Colonic mucosa (tissue), 4 donors: ENCODE measurements at places on chromosomes 5 and 9. TPM values are rescaled to one million over a fixed set of nuclear protein-coding genes. Genes with fewer than 3 reads are reported as not detected.

GRCh38 chr5:135718151-135718550 is 116.3 kb upstream of the SLC25A48 start:
- no peak for DNase-seq

DNA sequence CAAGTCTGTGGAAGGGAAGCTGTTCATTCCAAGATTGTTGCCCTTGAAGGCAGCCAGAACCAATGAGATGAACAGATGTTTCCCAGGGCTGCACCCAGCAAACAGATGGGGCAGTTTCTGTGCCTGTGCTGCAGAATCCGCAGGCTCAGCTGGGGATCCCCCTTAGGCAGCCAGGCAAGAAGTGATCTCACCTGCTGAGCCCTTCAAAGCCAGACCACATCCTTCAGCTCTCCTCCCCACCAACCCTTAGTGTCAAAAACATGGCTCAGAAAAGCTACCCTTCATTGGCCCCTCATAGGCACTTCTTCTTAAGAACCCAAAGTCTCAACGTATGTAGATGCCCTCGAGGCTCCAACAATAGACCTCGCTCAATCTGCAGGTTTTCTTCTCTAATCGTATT is 626.7 kb downstream of the CCDC171 start:
- no peak for DNase-seq

Gene DEPDC1B
- 25.1 TPM for total RNA-seq

DNA sequence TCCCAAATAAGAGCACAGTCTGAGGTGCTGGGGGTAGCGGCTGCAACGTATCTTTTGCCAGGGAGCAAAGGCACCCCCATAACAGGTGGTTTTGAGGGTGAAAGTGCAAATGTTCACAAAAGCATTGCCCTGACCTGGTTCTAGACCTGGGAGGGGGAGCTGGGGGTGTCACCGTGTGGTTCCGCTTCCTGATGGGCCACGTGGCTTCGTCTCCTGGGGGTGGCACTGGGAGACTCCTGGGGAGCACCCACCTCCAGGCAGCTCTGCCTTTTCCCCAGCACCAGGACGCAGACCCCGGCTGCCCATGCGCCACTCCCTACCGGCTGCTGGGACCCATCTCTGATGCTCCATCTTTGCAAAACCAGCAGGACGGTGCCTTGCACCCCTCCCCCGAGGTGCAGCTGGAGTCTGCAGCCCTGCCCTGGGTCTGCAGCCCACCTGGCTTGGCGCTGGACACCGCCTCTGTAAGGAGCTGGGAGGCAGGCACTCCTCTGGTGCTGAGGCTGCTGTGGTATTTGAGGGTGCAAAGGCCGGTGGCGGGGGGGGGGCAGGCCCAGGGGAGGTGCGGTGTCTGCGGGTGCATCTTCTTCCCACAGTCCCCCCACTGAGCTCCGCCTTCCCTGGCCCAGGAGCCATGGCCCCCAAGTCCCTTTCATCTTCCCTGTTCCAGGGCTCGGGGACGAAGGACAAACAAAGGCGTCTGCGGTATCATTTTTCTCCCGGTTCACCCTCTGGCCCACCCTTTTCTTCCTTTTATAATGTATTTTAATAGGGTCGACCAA is 29.8 kb upstream of the RXRA start:
- no peak for DNase-seq

DNA sequence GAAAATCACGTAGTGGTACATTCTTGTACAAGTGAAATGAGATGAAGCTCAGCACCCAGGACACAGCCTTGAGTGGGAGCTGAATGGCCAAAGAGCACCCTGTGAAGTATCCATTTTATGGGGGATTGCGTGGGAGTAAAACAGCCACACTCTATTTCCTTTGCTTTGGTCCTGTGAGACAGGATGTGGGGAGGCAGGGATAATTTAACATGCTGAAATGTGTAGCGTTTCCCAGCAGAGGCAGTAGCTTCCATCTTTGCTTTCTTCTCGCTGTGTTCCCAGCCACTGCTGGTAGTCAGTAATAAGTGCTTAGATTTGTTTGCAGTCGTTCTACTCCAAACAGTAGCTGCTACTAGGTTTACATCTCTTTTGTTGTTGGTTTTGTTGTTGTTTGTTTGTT is 4.4 kb downstream of the IL31RA start:
- no peak for DNase-seq

Gene ORM2
- not detected for total RNA-seq

GRCh38 chr9:106111039-106111730 is 416.8 kb downstream of the TMEM38B start:
- DNase-seq, result no peak

DNA sequence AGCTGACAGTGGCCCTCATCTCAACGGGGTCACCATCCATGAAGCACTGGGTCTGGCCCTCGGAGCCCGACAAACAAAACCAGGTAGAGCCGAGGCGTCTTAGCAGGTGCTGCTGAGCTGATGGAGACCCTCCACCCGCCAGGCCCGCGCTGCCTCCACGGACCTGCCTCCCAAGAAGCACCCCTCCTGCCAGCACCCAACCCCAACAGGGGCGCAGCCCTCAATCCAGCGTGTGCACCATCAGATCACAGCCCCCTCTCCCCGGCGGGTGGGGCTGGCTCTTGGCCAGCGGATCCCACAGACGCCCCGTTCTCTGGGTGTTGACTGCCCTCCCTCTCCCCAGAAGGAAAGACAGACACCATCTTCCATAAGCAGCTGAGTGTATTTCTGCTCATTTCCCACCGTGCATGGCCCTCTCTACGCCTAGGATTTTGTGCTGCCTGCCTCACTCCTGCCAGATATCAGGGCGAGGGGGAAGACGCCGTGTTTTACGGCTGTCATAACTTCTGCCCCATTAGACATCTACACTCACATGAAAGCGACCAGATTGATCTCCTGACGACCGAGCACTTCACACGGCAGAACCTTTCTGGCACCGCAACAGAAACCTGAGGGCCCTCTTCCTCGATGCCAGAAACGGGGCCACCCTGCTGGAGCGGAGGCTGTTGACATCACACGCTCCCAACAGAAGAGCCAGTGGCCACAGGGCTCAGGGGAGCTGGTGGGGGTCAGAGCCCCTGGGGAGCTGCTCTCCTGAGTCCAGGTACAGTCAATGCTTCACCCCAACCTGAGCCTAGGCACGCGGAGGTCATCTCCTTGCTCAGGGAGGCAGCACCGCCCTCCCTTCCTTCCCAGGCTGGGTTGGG is 12.4 kb downstream of the NACC2 start:
- no peak for DNase-seq

- no peak for DNase-seq
Measured at GRCh38 chr9:109346904-109347303, 26.0 kb upstream of the EPB41L4B start.

GRCh38 chr9:93552923-93553322 is 23.5 kb upstream of the PHF2 start:
- no peak for DNase-seq

Gene INSL4
- total RNA-seq, result not detected

Gene FAM221B
- total RNA-seq, result not detected

Gene TRIM36
- total RNA-seq, result 26.3 TPM

Gene NDUFS4
- total RNA-seq, result 87.5 TPM

Gene DDX46
- 38.2 TPM for total RNA-seq

- no peak for DNase-seq
Measured at GRCh38 chr5:170863646-170864045, 1.8 kb downstream of the RANBP17 start.

Gene NTRK2
- 0.52 TPM for total RNA-seq

DNA sequence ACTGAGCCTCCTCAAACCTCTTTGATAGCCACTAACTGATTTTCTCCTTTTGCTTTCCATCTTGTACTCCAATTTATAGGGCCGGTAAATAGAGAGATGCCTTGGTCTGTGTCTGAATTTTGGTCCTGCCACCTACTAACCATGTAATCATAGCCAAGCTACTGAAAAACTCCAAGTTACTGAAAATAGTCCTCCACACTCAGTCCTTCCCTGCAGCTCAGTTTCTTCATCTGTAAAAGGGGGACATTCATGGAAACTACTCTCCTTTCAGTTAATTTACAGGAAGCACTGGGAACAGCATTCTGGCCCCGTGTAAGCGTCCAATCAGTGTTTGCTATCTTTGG is 30.0 kb upstream of the TGFBR1 start:
- DNase-seq, result no peak

- no peak for DNase-seq
Measured at GRCh38 chr5:6831678-6832671, 118.7 kb downstream of the TENT4A start.

DNA sequence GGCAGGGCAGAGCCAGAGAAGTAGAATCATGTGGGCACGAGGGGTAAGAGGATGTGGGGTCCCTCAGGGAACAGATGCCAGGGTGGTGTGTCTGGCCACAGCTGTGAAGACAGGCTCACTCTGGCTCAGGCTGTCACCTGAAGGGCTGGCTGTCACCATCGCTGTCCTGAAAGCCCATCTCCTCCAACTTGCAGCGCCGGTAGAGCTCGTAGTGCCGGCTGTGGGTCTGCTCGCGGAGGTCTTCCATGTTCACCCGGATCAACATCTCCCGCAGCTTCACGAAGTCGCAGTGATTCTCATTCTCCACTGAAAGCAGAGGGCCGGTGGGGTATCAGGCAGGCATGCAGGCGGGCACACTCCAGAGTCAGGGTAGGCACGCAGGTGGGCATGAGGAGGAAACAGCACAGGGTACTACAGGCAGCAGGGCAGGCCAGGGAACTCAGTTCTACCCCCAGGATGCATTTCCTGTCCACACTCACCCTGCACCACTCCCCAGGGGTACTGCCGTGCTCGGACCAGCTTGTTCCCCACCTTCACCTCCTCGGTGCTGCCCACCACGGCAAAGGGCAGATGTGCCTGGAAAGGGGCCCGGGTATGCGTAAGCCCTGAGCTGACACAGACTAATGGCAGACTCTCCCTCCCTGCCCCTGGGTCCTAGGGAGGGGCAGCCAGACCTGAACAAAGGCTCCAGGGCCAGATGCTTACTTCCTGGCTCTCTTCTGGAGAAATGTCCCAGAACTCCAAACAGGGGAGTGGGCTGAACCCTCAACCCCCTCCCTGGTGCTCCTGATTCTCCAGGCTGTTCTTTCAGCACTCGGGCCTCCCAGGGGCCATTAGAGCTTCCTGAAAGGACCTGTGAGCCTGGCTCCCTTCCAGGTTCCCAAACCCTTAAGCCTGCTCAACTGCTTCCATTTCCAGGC is 14.4 kb downstream of the CCNI2 start:
- peak; percentile 15 for DNase-seq

- DNase-seq, result no peak
Measured at GRCh38 chr9:106964329-106964728, 101.4 kb downstream of the ZNF462 start.

DNA sequence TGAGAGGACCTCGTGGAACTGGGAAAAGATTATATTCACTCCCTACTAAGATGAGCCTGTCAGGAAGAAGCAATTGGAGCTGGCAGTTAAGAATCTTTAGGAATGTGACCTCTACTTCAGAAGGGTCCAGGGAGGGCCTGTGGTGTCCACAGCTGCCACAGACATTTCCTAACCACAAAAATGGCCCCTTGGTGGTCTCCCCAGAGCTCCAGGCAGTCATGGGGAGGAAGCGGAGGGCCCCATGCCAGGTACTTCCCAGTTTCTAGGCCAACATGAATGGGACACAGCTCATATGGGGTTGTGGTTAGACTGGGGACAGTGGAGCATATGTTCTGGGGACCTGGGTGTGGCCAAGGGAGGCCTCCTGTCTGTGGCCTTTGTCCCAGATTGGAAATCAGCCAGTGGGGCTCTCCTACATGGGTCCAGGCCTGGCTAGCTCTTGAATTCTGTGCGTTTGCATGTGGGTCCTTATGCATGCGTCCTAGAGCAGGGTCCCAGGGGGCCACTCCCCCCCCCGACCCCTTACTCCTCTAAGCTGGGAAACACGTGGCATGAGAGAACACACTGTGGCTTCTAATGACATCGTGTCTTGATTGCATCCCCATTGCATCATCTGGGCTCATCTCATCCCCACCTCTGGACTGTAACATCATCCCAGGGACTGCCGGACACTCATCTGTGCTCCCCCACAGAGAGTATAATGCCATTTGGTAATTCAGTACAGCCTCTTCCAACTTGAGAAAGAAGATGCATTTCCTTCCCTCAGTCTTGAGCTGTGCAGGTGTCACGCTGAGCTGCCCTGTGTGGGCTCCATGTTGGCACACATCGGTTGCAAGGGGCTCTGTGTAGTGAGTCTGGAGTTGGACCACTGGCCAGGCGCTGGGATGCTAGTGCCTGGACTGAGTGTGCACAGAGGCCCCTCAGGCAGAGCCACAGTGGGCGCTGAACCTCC is 31.3 kb downstream of the IRF1 start:
- DNase-seq, result no peak

- DNase-seq, result no peak
Measured at GRCh38 chr5:112720576-112720975, 17.1 kb upstream of the APC start.

GRCh38 chr9:114046875-114047274 is 31.2 kb downstream of the AMBP start:
- DNase-seq, result no peak

GRCh38 chr5:159010661-159011442 is 88.9 kb downstream of the EBF1 start:
- DNase-seq, result no peak

DNA sequence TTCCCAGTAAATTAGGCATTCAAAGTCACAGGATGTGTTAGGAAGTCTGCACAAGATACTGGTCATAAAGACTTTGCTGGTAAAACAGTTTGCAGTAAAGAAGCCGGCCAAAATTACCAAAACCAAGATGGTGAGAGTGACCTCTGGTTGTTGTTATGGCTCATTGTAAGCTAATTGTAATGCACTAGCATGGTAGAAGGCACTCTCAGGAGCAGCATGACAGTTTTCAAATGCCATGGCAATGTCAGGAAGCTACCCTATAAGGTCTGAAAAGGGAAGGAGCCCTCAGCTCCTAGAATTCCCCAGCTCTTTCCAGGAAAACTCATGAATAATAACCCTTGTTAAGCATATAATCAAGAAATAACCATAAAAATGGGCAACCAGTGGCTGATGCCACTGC is 64.3 kb upstream of the TNC start:
- DNase-seq, result no peak

Gene CDX1
- 498 TPM for total RNA-seq

- no peak for DNase-seq
Measured at GRCh38 chr9:84514421-84514820, 155.1 kb upstream of the NTRK2 start.

DNA sequence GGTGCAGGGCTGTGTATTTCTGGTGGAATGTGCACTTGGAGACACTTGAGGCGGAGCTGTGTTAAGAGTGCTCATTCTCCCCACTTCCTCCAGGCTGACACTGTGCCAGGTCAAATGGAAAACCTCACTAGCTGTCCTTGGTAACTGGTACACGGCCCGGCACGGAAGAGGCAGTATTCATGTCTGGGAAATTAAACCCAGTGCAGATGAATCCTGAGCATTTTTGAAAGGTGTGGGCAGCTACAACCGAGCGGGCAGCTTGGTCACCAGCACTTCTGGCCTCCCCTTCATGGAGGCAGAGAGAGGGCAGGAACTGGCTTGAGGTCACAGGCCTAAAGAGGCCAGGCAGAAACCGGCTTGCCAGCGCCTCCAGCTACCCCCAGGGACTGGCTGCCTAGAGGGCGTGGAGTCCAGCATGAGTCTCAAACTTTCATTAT is 1.6 kb downstream of the CLPTM1L start:
- DNase-seq, result no peak

Gene OLFML2A
- total RNA-seq, result 2.9 TPM

DNA sequence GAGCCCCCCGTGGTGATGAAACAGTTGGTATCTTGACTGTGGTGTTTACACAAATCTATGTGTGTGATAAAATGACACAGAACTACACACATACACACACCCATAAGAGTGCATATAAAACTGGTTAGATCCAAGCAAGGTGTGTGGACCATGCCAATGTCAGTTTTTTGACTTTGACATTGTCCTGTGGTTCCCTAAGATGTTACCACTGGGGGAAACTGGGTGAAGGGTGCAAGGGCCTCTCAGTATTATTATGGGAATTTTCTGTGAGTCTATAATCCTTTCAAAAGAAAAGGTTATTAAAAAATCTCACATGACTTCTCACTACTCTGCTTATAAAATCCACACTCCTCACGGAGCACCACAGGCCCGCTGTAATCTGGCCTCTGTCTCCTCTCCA is 13.4 kb upstream of the KCNIP1 start:
- DNase-seq, result no peak

Gene LCN9
- not detected for total RNA-seq
